Activated CD4-positive, alpha-beta T cell treated with anti-CD3 and anti-CD28 coated beads, Interleukin-2, amount 10 ng/mL, durations not matched to agents 7 days and 5 days (primary cell): ENCODE measurements at places on chromosomes 3 and 15.

GRCh38 chr3:158794936-158795518, 6.8 kb upstream of the MFSD1 start:
- no peak for DNase-seq

DNA sequence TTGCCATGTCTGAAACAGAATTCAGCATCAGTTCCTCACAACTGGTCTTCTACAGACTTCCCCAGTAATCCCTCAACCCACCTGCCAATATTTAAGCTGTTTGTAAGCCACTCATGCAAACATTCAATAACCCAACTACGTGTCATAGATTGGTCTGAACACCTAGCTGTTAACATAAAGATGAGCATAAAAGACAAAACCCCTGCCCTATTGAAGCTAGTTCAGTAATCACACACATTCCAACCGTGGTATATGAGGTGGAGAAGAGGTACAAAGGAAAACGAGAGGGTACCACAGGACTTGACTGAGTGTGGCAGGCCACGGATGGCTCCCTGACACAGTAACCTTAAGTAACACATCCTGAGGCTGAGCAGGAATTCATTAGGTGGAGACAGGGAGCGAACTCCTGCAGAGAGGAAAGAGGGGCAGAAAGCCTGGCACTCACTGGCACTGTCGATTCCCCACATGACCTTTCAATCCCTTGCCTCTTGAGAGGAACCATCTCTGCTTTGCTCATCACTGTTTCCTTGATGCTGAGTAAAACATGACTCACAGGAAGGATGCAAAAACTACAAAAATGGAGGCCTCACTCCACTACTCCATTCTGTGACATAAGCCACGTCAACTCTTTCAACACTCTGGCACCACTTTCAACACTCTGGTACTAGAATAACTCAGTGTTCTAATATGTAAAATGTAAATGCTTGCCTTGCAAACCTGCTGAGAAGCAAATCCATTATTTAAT, 31.3 kb downstream of the RPN1 start:
- peak; percentile 26 for DNase-seq

GRCh38 chr3:38702231-38702630, 52.7 kb upstream of the SCN5A start:
- DNase-seq = no peak

- DNase-seq = peak; percentile 10
Measured at GRCh38 chr3:23806534-23807423, 1.0 kb downstream of the UBE2E1 start.

DNA sequence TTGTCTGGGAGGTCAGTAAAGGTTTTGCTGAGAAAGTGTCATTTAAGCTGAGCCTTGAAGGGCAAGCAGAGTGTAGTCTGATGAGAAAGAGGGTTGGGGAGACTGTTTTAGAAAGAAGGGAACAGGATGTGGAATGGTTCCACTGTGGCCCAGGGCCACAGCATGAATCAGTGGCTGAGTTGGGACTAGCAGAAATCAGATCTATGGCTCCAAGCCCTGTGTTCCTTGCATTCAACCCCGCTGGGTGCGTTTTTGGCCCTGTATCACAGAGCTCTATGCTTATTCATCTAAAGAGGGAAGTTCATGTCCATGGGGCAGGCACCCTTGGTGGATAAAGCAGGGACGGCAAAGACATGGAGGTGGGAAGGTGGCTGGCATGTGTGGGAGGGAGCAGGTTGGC, 151.3 kb downstream of the CACNA1D start:
- DNase-seq = no peak

DNA sequence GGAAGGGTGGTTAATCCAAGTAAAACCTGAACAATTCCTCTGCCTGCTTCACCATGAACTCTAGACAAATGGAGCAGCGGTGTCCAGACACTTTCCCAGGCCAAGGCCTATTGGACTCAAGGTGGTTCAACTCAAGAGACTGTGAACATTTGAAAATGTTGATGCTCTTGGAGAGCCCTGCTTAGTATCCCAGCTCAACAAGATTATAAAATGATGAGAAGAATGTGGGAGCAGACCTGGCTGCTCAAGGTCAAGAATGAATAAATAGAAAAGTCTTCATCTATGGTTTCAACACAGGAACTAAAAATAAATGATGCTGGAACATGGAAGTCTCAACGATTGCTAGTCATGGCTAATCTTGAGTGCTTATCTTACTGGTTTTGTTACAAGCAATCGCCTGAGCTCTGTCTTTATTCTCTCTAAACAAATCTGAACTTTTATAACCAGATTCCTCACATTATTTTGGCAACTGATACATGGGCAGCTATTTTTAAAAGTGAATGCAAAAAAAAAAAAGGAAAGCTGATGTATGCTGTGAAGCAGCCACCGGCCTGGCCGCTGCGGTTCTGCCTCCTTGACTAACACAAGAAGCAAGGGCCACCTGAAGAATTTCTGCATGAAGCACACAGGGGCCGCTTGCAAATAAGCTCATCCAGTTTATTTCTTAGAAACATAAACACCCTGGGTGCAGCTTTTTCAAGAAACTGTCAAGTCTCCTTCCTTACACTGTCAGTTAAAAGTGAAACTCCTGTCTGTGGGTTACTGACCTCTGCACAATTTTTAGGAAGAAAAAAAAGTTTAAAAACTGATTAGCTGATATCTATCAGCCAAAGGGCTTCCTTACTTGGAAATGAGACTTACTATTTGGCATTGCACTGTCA, 120.1 kb upstream of the ARHGEF3 start:
- DNase-seq = peak; percentile 52

GRCh38 chr3:30606301-30607031, at the start of gene TGFBR2:
Gene TGFBR2 (plus strand): TSS chr3:30606601. CDS start chr3:30606884, 283 bp downstream.
- peak; percentile 84 for DNase-seq

DNA sequence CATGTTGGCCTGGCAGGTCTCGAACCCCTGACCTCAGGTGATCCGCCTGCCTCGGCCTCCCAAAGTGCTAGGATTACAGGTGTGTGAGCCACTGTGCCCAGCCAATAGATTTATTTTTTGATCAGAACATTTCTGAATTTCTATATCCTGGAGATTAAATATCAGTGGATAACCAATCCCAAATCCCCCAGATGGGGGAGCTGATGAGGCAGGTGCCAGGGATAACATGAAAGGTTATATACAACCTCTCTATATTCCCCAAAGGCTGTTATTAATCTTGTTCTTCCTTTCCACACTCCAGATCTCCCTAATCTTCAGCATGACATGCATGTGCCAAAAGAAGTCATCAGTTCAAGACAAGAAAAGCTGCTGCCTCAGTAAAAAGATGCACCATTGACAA, 112.3 kb downstream of the WDR76 start:
- no peak for DNase-seq

DNA sequence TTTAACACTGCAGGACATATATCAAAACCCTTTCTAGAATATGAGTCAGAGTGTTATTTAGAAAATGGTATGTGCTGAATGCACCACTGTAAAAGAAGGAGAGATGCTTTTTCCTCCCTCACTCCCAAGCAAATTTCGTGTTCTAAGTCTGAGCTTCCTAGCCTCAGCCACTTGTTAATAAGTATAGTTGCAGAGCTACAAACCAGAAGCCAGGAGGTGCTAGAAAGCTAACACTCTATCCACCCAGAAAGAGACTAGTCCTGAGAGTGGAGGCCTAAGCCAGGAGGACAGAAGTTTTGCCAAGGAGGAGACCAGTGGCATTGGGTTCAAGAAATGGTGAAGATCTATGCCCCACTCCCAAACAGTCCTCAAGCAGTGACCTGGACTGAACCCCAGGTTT, 40.5 kb upstream of the GYG1 start:
- DNase-seq = no peak

DNA sequence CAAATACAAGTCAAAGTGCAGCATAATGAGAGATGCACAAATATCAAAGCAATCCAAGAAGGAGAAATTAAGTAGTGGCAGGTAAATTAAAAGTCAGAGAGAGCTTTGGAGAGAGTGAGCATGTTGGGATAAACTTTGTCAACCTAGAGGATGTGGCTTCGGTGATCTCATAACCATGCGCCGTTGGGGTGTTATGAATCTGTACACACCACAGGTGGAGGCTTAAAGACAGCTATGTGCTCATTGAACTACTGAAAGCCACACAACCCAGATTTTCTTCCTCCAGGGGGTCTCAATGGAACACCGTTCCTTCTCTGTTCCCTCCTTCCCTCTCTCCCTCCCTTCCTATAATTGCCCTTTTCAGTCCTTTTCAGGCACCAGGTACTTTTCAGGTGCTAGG, 52.0 kb downstream of the SUCNR1 start:
- no peak for DNase-seq

DNA sequence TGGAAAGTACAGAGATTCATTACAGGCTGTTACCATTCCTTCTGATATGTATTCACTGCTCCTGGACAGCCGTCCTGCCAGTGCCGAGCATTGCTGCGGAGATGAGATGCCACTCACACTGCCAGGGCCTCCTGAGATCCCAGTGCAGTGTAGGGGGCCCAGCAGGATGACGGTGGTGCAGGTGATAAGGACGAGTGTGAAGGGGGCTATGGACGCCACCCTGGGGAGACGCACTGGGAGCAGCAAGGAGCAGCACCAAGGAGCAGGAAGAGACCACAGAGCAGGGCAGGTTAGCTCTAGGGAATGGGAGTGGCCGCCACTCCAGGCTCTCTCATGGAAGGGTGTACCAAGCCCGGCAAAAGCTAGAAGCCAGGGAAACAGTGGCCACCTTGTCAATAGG, 4.0 kb upstream of the KLF15 start:
- DNase-seq = no peak

DNA sequence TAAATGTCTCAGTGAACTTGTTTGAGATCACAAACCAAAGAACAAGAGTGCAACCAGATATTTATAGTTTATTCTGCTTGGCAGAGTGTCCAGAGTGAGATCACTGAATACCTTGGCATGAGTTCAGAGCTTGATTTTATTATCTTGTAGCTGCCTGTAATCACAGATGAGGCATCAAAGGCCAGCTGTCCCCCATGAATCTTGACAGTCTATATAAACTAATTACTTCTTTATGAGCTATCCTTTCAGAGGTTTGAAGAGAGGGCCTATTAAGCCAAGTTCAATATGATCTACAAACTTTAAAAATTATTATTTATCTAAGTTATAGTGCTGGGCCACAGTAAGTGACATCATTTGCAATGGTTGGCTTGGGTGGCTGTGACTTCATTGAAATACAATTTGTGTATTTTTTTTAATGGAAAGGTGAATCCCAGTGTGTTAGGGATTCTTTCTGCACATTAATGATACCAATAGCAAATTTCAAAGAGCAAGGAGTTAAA, 251.5 kb downstream of the CLSTN2 start:
- no peak for DNase-seq

DNA sequence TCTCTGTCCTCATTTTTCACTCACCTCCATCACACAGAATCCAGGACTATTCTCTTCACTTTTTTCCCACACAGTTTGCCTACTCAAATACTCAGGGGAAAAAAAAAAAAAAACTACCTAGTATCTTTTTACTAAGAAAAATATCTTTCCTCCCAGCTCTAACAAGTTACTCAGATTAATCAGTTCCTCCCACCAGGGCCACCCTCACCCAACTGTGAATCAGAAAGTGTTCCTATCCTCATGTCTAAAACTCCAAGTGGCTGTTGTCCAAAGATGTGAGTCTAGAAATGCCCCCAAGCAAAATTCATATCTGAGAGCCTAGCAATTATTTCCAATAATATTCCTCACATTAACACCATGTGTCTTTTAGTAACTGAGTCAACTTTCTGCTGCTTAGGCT, 268.0 kb downstream of the ERC2 start:
- no peak for DNase-seq

DNA sequence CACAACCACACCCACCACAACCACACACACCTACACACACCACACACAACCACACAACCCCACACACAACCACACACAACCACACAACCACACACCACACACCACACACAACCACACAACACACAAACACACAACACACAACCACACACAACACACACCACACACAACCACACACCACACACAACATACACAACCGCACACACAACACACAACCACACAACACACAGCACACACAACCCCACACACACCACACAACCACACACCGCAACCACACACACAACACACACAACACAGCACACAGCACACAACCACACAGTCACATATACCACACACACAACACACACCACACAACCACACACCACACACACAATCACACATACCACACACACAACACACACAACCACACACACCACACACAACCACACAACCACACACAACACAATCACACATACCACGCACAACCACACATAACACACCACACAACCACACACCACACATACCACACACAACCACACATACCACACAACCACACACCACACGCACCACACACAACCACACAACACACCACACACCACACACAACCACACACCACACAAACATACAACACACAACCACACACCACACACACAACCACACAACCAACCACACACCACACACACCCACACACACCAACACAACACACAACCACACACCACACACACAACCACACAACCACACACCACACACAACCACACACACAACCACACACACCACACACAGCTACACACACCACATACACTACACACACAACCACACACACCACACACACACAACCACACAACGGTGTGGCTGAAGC, 23.7 kb downstream of the CPN2 start:
- DNase-seq = no peak

- no peak for DNase-seq
Measured at GRCh38 chr3:24401090-24401810, 93.4 kb downstream of the THRB start.

GRCh38 chr15:26658290-26658689, 114.6 kb downstream of the GABRB3 start:
- no peak for DNase-seq

DNA sequence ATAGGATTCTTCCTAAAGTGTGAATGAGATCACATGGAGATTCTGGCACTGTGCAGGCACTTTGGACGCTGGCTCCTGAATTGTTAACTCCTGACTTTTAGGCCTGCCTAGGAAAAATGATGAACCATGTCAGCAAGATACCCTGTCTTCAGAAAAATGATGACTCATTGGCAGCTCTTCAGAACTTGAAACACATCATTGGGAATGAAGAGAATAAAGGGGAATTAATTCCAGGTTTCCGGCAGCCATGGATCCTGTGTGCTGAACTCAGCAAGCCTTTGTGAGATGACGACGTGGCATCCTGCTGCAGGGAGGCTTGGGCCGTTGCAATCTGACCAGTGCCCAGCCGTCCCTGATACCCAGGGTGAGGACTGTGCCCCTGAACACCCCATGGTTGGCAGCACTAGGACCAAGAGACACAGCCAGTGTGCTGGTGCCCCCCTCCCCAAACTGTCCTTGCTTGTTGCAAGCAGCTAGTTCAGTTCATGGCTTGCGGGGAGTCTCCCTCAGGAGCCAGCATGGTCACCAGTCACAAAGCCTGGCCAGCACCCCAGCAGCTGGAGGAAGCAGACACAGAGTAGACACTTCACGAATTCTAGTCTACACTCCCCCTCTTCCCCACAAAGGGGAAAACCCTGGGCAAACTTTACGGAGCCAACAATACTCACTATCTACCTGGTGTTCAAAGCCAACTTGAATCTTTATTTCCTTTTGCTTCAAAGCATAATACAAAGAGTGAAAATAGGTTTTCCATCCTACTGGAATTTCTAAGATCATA, 7.8 kb upstream of the LIPC start:
- DNase-seq = no peak

DNA sequence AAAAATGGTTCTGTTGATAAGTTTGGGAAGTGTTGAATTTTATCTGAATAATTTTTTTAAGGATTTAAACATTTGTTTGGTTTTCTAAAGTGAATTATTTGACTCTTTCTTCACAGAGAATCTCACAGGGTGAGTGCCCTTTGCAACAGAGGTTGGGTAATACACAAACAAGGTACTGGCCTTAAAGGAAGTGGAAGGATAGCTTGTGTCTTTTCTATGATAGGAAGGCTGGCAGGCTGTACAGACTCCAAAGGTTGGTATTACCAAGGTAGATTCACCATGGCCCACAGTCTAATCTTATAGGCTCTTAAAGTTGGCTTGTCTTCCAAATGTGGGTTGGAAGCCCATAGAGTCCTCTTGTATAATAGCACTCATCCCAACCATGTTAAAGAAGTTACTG, 311.5 kb downstream of the SV2B start:
- DNase-seq = no peak
